Caco-2 (cell line): ENCODE measurements at places on chromosomes 1 and 21. TPM values are rescaled to one million over a fixed set of nuclear protein-coding genes. Genes with fewer than 3 reads are reported as not detected.

SLAMF8 gene
- not detected in 2 replicates for total RNA-seq

APCS gene
- total RNA-seq: not detected in 2 replicates

ESRRG gene
- total RNA-seq: 6.6 and 8.6 TPM in 2 replicates

KCND3 gene
- 4.0 and 5.1 TPM in 2 replicates for total RNA-seq

SPRR2E gene
- total RNA-seq: not detected in 2 replicates

SPRR2A gene
- not detected in 2 replicates for total RNA-seq

KIAA1614 gene
- total RNA-seq: 0.26 and 0.29 TPM in 2 replicates

CELA3B gene
- not detected in 2 replicates for total RNA-seq

LEMD1 gene
- not detected in 2 replicates for total RNA-seq

KISS1 gene
- 2.9 and 3.3 TPM in 2 replicates for total RNA-seq
